Right lung (tissue), 10 donors: ENCODE measurements at places on chromosomes 16 and 17.

DNA sequence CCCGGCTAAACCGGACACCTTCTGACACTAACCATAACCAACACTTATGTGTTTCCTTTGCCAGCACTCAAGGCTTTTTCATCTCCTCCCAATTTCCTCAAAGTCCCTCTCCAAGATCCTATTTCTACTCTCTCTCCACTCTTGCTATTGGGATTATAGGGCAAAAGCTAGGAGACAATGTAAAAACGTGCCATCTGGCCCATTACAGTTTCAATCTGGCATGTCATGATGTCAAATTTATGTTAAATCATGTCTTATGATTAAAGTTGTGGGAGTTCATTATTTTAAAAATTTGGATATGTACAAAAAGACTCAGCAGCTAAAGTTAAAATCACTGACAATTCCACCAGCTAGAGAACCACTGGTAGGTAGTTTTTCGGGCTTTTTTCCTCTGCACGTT is 77.3 kb downstream of the ZFHX3 start:
- no peak for DNase-seq

- no peak for DNase-seq
These were observed 129.6 kb downstream of the CPPED1 start for GRCh38 chr16:12674071-12674470.

DNA sequence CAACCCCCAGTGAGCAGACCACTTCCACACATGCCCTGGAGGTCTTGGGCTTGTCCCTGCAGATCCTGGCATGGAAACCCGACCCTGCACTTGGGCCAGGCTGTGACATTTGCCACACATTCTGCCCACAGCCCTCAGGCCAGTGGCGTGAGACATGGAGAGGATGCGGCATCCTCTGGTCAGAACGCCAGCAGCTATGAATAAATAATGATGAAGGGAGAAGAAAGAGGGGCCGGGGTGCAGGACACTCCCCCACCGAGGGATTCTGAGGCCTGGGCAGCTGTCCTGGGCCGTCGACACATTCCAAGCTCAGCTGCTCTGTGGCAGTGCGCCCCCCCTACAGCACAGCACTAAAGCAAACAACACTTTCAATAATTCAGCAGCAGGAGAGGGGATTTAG is 148.8 kb downstream of the ENGASE start:
- DNase-seq: no peak

DNA sequence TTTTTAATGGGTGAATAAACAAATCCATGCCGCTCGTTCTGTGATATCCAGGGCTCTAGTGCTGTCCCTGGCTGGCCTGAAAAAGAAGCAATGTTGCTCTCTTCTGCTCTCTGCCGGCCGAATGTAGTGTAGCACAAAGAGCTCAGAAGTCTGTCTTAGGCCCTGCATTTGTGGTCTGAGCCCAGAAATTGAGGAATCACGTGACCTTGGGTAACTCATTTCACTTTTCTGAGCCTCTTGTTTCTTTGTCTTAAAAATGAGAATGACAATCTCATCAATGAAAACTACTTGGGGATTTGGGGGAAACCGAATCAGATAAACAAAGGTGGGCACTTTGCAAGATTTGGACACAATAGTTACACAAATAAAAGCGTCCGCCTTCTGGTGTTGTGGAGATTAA is 381.6 kb upstream of the ASIC2 start:
- DNase-seq: peak; percentile 49

- DNase-seq: no peak
These were observed 6.6 kb downstream of the NAGPA start for GRCh38 chr16:5027086-5027485.

DNA sequence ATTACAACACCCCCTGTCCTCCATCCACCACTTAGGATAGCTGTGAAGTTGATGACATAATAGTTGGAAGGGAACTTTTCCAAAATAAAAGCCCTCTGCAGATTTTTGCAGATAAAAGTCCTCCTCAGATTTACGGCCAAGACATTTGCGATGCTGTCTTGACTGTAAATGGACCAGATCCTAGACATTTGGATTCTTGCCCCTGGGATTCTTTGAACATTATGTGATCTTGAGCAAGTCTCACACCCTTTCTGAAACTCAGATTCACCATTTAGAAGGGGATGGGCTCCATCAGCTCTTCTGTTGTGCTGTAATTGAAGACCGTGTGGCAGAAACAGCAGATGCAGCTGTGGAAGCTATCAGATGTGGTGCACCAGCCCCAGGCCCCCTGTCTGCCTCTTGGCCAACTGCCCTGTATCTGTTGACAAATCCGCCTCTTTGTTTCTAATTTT is 153.9 kb upstream of the CACNG3 start:
- DNase-seq: peak; percentile 57

DNA sequence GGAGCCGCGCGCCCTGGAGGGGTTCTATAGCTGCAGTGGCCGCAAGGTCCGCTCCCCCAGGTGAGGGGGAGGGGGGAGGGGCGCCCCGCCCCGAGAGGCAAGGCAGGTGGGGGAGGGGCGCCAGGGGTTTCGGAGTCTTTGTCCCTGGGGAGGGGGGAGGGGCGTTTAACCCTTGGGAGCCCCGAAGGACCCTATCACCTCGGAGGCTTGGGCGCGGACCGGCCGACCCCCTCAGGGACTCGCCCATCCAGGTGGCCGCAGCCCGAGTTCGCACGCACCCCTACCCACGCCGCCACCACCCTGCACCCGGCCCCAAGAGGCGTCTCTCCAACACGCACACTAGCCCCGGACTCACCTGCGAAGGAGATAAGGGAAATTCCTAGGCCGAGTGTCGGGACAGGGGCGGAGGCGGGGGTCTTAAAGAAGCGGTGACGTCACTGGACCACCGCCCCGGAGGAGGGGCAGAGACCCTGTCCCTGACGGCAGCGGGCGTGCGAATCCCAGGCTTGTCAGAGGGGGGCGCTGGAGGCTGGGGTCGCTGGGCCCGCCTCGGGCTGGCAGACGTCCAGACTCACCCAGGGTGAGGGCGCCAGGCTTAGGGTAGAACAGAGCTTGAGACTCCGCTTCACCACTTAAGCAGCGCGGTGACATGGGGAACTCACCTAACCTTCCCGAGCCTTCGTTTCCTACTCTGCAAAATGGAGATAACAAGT is at the start of gene CLDN6:
Gene CLDN6 (minus strand): TSS at position 390 of the 713 bp plus-strand sequence. CDS start 2,162 bp downstream, outside the sequence.
- peak; percentile 68 for DNase-seq

GRCh38 chr17:55157165-55157564 is 107.6 kb upstream of the HLF start:
- DNase-seq: peak; percentile 21

- peak; percentile 40 for DNase-seq
These were observed 3.9 kb downstream of the TBX4 start for GRCh38 chr17:61456061-61456681.

- peak; percentile 55 for DNase-seq
These were observed 94.5 kb downstream of the PCTP start for GRCh38 chr17:55845385-55845784.
